Glutamatergic neuron (in vitro differentiated cells): ENCODE measurements at places on chromosomes 3 and 15.

- DNase-seq = no peak
These were observed 87.9 kb downstream of the KLF15 start for GRCh38 chr3:126269354-126269753.

- DNase-seq = no peak
These were observed 39.8 kb downstream of the ZFAND6 start for GRCh38 chr15:80099241-80099640.

- no peak for DNase-seq
These were observed 44.7 kb downstream of the CEP70 start for GRCh38 chr3:138549179-138549977.

DNA sequence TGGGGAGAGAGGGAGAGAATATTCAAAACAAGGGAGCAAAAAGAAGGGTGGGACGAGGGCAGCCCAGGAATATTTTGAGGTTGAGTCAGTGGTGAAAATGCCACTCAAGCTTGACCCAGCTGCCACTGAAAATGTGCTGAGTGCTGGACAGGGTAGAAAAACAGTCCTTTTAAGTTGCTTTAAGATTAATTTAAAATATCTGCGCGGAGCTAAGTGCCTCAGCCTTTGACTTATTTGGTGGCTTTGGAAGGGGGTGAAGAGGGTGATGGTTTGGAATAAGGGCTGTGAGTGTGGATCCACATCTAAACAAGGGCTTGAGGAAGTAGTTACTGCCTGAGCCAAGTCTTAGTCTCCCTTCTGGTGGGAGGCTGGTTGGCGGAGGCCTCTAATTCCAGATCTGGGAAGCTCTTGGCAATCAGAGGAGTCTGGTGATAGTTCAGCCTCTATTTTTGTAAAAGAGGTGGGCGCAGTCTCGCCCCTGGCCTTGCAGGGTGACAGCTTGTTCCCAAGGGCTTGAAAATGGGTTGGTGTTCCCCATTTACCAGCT, 280.8 kb upstream of the ROPN1 start:
- DNase-seq = no peak

DNA sequence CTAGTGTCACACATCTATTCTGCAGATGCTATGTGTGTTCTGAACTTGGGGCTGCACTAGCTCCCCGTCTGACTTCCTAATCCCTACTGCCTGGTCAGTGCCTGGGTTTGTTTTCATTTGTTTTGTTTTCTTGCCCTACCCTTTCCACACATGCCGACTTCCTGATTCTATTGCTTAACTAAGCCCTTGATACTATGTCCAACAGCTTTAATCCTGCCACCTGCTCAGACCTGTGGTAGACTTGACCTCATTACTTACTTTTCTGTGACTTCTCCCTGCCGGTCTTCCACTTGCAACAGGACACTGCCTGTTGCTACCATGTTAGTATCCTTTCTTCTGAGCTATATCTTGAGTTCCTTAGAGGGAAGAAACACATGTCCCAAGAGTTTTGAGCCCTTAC, 39.3 kb upstream of the CEMIP start:
- DNase-seq = no peak

DNA sequence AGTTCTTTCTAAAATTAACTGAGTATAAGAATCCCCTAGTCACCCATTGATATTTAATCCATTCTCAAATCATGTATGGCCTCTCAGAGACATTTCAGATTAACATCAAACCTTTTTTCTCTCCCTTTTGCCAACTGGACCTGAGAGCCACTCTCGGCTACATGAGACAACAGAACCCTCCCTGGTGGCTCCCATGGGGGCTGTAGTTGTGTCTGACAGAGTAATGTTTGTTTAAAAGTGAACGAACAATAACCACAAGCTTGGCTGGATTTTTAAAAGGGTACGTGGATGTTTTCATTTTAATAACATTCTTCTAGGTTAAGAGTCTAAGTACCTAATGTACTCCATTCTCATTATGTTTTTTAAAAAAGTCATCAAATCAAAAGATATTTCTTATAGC, 37.1 kb downstream of the P3H2 start:
- DNase-seq = peak; percentile 50

DNA sequence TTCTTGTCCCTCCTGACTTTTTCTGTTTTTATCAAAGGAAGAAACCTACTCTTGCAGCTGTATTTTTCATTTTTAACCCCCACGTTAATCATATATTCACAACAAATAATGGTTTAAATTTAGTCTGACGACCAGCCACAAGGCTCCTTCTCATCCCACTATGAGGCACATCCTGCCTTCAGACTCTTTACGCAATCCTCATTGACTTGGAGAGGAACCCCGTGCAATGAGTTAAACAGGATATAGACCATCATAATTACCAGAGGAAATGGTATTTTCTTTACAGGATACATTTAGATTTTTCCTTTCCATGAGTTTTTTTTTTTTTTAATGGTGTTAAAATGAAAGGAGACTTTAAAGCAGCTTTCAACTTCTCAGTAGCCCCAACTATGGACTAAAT, 68.5 kb downstream of the WWTR1 start:
- no peak for DNase-seq

GRCh38 chr3:55725681-55726500, 238.8 kb upstream of the WNT5A start:
- no peak for DNase-seq

- DNase-seq = no peak
These were observed 488.2 kb upstream of the NECTIN3 start for GRCh38 chr3:110583373-110583935.

- DNase-seq = no peak
These were observed 35.5 kb downstream of the ZBTB20 start for GRCh38 chr3:115111632-115112031.
